ENCODE measurements at places on chromosomes 5 and 9. TPM values are rescaled to one million over a fixed set of nuclear protein-coding genes. Genes with fewer than 3 reads are reported as not detected.

Gene CBY3
- total RNA-seq: not detected

Gene NMUR2
- 0.37 TPM for total RNA-seq

Gene DBH
- total RNA-seq: not detected

- DNase-seq: no peak
These were observed 20.7 kb downstream of the COL23A1 start for GRCh38 chr5:178569485-178569884.

GRCh38 chr5:68245319-68245718 is 29.8 kb downstream of the PIK3R1 start:
- no peak for DNase-seq

DNA sequence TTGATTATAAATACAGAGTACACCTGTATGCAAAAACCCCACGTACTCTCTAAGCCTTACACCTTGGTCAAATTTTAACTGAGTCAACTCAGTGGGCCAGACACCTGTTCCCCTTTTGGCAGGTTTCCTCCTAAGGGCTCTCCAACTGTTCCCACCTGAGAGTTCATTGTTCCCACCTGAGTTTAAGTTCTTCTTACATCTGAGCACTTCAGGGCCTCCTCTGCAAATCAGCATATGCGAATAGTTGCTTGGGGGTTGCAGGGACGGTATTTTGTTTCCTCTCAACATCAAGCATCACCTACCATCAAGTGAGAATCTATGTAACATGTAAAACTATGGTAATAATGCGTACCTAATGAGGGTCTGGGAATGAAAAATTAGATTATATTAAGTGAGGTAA is 300.0 kb downstream of the PIK3R1 start:
- no peak for DNase-seq

All from upper lobe of left lung (tissue), 6 donors.